ENCODE measurements at places on chromosomes 12 and 14. TPM values are rescaled to one million over a fixed set of nuclear protein-coding genes. Genes with fewer than 3 reads are reported as not detected.

GRCh38 chr14:89165189-89166181 lies 251.5 kb downstream of the FOXN3 start:
- DNase-seq = no peak

GRCh38 chr12:12254553-12254952 lies 12.3 kb downstream of the LRP6 start:
- DNase-seq = no peak

DNA sequence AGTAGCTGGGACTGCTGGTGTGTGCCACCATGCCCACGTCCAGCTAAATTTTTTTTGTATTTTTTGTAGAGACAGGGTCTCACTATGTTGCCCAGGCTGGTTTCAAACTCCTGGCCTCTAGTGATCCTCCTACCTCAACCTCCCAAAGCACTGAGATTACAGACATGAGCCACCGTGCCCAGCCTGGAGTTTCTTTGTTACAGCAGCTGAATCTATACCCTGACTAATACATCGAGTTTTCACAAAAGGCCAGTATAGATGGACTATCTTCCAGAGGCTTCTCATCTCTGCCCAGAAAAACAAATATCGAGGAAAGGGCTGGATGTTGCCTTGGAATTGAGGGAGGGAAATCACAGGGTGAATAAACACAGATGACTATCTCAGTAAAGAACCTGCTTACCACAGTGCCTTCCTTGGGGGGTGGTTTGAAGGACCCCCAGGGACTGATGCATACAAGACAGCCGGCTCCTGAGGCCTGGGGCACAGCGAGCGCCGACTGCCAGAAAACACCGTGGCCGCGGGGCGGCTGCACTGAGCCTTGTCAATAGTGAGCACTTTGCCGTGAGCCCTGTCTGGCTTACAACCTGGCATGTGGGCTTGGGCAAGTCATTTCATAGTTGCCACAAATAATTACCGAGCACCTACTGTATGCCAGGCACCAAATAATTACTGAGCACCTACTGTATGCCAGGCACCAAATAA lies 111.9 kb downstream of the SCARB1 start:
- no peak for DNase-seq

DNA sequence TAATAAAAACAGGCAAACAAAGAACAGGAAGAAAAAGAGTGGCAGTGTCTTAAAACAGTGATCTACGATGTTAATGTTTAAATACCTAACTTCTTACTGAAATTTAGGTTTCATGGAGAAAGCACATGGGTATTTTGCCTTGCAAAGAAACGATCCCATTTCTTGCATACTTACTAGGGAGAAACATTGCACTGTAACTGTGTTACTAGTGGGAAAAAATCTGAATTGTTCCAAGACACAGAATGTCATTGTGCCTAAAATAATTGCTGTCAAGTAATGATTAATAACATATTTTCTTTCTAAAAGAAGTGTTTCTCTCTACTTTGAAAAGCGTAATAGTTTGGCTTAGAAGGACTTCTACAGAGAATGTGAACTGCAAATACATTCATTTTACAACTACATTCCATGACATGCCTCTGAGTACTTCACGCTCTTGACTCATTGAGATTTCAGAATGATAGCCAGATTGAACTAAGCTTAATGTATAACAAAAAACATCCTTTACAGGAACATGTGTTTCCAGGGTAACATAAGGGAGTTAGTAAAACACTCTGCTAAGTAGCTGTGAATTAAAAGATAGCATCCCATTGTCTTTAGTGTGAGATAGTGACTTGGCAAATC lies 256.2 kb upstream of the CPNE8 start:
- DNase-seq = no peak

DNA sequence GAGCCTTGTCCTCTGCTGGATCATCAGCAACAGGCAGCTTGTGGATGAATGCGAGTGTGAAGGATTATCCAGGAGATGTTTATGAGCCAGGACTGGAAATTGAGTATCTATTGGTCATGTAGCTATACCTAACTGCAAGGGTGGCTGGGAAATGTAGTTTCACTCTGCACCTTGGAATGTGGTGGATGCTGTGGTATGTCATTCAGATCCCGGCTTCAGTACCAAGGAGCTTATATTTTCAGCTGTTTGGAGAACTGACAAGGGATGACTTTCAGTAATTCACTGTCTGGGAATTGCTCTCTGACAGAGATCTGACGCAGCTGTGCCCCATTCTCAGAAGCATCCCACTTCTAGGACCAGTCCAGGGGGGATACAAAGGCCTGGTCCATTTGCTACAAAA lies 792.3 kb upstream of the NOVA1 start:
- DNase-seq = no peak

DNA sequence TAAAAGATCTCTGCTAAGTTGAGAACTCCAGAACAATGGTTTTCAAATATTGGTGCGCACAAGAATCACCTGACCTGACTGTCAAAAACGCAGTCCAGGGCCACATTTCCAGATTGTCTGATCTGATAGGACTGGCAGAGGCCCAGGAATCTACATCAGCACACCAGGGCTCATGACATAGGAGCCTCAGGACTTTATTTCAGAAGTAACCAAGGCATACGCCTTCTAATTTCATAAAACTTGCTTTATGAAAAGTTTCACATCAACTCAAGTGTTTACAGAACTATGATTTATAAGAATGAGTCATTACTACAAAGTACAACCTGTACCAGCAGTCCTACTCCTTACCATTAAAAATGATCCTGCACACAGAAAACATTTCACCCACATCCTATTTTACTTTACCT lies 47.7 kb upstream of the PTPRO start:
- DNase-seq = no peak

DNA sequence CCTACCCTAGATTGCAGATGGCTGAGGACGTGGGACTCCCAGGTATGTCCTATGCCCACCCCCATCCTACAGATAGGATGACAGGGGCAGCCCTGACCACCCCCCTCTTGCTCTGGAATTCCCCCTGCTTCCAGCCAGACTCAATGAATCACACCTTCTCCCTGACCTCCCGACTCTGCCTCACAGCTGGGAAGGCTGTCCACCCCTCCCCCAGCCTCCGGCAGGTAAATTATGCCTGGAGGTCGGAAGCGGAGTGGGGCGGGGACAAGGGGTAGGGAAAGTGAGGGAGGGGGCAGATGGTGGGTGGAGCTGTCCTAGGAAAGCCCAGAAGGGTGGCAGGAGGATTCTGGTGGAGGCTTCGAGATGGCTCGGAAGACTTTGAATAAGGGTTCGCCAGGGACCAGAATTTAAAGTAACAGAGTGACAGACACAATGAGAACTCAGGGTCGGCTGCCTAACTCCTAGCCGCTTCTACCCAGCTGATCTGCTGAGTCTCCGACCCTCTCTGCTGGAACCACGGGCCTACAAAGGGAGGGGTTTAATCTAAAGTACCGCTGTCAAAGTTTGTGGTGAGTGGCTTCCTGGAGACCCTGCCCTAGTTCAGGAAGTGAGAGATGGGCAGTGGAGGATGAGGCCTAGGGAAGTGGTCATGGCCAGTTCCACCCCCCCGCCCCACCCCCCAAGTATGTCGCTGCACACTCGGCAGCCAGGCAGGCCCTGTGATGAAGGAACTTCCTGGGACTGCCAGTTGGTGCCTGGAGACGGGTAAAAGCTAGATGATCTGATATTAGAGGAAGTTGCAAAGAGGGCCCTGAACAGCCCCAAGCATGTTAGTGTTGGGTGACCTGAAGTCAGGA lies 4.2 kb downstream of the PLEKHG3 start:
- DNase-seq = no peak

OAS1 gene
- 6.1 TPM for polyA plus RNA-seq

GLS2 gene
- polyA plus RNA-seq = 10.8 TPM

LTA4H gene
- 60.3 TPM for polyA plus RNA-seq

Measured in spinal cord (tissue), 10 donors.